ENCODE measurements at places on chromosomes 7 and 10. TPM values are rescaled to one million over a fixed set of nuclear protein-coding genes. Genes with fewer than 3 reads are reported as not detected.

DNA sequence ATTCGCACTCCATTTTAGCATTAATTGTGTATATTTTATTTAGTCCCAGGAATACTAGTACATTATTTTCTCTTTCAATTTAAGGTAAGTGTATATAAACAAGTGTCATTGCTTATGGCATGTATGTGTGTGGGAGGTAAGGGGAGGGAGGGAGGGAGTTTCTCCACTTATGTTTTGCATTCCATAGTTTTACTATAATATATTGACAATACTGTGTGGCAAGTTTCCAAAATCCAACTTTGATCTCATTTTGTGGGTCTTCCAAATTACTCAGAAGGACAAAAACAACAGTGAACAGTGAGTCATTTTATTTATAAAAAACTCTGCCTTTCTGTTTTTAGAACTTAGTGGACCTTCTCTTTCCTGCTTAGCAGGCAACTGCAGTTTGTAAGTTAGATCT lies 102.3 kb upstream of the SEMA3E start:
- DNase-seq, result no peak

MARVELD1 gene
- 3.3 TPM for total RNA-seq

GRCh38 chr10:114498413-114499111 lies 94.3 kb upstream of the AFAP1L2 start:
- DNase-seq, result no peak

GRCh38 chr7:53383131-53383530 lies 347.7 kb downstream of the POM121L12 start:
- no peak for DNase-seq

GRCh38 chr7:135411098-135411497 lies 98.8 kb downstream of the CNOT4 start:
- no peak for DNase-seq

DNA sequence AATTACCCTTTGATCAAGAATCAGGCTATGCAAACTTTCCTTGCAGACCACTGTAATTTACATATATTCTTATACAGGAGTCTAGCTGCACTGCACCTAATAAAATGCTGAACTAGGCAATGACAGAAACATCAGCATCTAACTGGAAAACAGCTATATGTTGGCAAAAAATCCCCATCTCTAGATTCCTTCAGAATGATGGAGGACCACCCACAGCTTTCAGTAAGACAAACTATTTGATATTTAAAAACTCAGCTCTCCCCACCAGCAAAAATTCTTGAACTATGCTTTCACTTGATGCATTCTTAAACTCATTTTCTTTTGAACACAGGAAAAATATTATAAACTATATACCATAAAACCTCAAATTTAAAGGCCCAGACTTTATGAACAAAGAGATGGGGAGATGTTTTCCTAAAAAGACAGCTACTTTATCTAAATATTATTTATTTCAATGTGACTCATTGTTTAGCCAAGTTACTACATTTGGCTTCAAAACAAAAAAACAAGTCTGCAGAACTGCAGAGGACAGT lies 77.4 kb downstream of the SEMA3C start:
- DNase-seq, result no peak

DNA sequence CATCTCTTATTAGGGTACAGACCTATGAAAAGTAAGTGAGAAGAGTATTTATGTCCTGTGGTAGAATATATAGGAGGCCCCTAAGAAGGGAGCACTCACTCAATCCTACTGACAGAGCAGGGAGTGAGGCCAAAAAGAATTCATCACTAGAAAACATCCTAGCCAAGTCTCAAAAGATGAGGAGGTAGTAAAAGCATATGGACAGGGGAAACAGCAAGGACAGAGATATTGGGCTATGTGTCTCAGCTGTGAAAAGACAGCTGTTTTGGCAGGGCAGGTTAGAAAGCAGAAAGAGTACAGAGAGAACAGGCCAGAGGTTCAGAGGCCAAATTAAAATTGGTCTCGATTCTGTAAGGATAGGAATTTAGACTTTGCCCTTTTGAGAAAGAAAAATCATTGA lies 548.3 kb upstream of the ANKRD30A start:
- no peak for DNase-seq

DNA sequence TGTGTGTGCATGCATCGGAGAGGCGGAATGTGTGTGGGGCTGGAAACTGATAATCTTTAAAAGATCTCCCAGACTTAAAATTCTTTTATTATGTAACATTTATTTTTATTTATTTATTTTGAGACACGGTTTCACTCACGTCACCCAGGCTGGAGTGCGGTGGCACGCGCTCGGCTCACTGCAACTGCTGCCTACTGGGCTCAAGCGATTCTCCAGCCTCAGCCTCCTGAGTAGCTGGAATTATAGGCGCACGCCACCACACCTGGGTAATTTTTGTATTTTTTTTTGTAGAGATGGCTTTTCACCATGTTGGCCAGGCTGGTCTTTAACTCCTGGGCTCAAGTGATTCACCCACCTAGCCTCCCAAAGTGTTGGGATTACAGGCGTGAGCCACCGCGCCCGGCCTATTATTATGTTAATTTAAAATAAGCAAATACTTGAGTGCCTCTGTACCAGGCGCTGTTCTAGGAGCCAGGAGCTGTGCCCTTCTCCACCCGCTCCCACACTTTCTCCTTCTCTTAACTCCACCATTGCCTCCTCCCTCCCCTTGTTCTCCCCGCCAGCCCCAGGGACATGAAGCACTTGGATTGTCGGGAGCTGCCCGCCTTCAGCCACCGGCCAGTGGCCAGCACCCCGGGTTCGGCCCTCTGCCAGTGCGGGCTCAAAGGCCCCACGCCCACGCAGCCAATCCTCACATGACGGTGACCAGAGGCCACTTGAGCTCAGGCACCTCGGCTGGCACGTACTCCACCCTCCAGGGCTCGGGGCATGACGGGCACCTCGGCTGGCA lies 163.6 kb downstream of the DNAJB6 start:
- no peak for DNase-seq

GRCh38 chr10:103145860-103146466 lies 47.1 kb downstream of the NT5C2 start:
- DNase-seq, result peak; percentile 46

DNA sequence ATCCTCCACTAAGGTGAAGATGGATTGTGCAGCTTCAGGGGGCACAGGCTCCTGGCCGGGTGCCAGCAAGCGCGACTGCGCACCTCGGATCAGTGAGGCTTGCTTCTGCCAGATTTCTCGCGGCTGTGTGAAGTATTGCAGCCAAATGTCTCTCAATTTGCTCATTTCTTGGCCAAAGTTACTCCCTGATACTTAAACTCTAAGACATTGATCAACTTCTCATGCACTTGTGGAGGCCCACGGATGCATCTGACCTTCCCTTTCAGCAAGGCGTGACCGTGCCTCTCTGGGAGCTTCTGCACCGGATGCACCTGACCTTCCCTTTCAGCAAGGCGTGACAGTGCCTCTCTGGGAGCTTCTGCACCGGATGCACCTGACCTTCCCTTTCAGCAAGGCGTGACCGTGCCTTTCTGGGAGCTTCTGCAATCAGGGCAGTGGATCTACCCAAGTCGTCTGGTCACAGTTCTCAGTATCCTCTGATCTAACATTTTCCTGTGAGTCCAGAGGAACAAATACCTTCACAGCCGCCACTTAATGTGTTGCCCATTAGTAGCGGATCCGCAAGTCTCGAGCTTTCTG lies 248.3 kb downstream of the ADARB2 start:
- DNase-seq, result no peak

C1QL3 gene
- total RNA-seq, result not detected

DNA sequence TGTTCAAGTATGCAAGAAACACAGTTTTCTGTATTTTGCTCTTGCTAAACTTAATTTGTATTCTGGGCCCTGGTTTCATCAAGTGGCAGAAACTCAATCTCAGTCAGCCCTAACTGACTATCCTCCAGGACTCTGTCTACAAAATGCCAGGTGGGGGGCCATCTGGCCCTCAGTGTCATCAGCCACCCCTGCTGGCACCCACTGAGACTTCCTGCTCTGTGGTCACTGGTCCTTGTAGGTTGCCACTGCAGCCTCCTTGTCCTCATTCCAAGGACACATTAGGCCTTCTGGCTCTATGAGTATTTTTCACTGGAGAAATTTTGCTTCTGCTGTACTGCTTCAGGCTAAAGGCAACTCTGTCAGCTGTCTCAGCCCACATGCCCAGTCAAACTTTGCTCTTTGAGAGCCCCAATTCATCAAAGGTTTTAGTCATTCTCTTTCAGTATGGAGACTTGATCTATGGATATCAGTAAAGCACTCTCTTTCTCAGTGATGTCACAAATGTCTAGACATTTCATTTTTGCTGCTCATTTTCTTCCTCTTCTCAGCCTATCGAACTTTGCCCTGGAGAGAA lies 163.6 kb downstream of the KCND2 start:
- DNase-seq, result no peak

DNA sequence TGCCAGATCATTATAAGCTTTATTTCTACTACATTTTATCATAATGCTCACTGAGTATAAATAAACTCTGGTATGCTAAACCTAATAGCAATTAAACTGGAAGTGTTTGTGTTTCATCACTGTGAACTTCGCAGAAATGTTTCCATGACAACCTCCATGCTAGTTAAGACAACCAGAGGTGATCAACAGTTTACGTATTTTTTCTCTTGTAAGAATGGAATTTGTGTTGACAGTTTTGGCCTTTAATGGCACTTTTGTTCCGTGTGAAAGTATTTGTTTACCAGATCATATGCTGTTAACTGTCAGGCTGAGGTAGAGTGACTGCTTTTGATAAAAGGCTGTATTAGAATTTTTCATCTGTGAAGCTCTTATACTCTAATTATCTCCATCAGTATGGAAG lies 212.1 kb upstream of the PPP1R3A start:
- DNase-seq, result no peak

DNA sequence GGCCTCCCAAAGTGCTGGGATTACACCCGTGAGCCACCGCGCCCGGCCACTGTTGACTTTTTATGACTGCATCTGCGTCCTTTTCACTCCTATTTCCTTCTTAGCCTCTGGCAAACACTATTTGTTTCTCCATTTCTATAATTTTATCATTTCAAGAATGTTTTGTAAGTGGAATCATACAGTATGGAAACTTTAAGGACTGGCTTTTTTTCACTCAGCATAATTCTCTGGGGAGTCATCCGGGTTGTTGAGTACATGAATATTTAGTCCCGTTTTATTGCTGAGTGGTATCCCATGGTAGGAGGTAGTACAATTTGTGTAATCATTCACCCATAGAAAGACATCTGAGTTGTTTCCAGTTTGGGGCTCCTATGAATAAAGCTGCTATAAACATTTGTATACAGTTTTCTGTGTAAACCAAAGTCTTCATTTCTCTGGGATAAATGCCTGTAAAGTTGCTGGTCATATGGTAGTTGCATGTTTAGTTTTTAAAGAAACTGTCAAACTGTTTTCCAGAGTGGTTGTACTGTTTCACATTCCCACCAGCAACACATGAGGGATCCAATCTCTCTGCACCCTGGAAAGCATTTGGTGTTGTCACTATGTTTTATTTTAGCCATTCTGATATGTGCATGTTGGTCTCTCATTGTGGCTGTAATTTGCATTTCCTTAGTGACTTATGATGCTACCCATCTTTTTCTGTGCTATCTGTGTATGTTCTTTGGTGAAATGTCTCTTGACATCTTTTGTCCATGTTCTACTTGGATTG lies 139.6 kb upstream of the EEPD1 start:
- DNase-seq, result no peak

Measured in liver (tissue), 10 donors.